Foreskin melanocyte (primary cell): ENCODE measurements at places on chromosomes 7 and 10.

- DNase-seq, result no peak
Measured at GRCh38 chr7:127209886-127210285, 42.9 kb downstream of the GRM8 start.

DNA sequence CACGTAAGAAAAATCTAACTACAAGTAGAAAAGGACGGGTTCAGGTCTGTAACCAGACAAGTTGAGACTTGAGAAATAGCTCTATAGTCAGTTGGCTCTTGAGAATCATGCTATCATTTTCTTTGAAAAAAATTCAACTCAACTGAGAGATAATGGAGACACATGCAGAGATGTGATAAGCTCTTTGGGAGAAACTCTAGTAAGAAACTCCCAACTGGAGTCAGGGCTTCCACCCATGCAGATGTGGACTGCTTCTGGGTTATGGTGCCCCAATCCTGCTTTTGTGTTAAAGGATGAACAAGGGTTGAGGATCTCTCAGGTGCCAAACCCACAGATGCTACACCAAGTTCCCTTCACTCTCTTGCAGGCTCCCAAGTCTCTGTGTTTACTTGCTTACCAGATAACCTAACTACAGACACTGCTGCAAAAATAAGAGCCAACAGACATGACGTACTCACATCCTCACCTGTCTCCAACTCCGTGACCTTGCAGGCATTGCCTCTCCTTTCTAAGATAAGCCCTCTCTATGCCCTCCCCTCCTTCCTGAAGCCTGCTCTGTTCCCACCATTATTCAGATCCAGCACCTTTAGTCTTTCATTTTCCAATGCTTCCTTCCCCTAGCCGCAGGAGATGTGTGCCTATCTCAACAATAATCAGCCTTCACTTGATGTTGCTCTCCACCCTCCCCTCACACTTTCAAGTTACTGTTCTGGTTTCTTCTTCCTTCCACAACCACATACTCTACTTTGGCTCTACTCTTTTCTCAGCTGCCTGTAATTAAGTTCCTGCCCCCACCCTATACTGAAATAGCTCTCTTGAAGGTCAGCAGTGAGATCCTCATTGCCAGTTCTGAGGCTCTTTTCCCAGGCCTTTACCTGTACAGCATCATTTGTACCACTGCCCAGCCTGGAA, 130.0 kb downstream of the ICA1 start:
- no peak for DNase-seq

- DNase-seq, result peak; percentile 22
Measured at GRCh38 chr7:79398138-79398749, 55.2 kb downstream of the MAGI2 start.

DNA sequence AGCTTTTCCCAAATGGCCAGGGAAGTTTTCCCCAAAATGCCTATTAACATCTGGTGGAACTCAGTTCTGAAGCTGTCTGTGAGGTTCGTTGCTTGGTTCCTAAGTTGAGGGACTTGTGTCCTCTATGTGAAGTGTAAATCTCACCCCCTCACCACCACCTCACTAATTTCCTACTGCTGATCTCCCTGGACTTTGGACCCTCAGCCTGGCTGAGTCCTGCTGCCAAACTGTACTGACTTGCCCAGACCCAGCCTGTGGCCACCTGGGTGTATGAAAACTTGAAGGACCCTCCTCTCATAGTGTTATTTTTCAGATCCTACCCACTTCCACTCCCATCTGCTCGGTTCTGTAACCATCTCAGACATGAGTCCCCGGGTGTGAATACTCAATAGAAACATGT, 94.9 kb downstream of the MET start:
- DNase-seq, result no peak

- DNase-seq, result no peak
Measured at GRCh38 chr7:47757921-47758411, 176.1 kb upstream of the TNS3 start.

GRCh38 chr10:23069019-23069815, 26.2 kb upstream of the MSRB2 start:
- DNase-seq, result no peak

GRCh38 chr10:26706206-26706605, 8.7 kb downstream of the PDSS1 start:
- DNase-seq, result no peak

- DNase-seq, result no peak
Measured at GRCh38 chr7:53542157-53542556, 506.7 kb downstream of the POM121L12 start.

DNA sequence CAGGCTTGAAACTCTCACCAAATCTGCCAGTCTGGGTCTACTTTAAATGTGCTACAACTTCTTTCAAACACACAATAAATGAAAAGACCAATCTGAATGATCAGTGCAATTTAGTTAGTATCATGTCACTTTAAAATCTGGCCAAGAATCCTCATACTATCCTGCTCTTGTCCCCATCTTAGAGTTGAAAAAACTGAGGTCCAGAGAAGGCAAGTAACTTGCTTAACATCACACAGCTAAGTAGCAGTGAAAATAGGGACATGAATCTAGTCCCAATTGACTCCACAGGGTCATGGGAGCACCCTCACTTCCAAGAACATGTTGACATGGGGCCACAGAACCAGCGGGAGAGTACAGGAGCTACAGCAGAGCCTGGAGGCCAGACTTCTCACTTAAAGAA, 3.1 kb upstream of the GDF10 start:
- DNase-seq, result no peak

GRCh38 chr7:101138213-101138870, 11.4 kb downstream of the SERPINE1 start:
- peak; percentile 96 for DNase-seq

- DNase-seq, result no peak
Measured at GRCh38 chr7:70614237-70615045, 517.5 kb upstream of the GALNT17 start.

DNA sequence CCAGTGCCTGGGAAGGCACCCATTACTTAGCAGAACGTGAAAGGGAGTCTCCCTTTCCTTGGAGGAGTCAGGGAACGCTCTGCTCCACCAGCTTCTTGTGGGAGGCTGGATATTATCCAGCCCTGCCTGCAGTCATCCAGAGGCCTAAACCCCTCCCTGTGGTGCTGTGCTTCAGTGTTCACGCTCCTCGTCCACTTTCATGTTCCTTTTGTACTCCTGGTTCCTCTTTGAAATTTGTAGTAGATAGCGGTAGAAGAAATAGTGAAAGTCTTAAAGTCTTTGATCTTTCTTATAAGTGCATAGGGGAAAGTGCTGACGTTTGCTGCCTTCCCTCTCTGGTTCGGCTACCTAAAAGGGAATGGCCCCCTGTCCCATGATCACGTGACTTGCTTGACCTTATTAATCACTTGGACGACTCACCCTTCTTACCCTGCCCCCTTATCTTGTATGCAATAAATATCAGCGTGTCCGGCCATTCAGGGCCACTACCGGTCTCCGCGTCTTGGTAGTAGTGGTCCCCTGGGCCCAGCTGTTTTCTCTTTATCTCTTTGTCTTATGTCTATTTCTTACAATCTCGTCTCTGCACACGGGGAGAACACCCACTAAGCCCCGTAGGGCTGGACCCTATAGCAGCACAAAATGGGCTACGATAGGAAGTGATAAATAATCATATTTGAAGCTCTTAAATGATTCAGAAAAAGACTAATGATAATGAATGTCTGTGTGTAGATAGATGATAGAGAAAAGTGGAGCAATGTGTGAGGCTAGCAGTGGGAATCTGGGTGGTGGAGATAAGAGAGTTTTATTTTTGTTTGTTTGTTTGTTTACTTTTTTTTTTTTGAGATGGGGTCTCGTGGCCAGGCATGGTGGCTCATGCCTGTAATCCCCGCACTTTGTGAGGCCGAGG, 5.8 kb upstream of the ESYT2 start:
- DNase-seq, result no peak

GRCh38 chr7:6367701-6368211, 80.0 kb downstream of the DAGLB start:
- DNase-seq, result no peak

- DNase-seq, result no peak
Measured at GRCh38 chr7:20601121-20601520, 14.3 kb upstream of the ABCB5 start.

DNA sequence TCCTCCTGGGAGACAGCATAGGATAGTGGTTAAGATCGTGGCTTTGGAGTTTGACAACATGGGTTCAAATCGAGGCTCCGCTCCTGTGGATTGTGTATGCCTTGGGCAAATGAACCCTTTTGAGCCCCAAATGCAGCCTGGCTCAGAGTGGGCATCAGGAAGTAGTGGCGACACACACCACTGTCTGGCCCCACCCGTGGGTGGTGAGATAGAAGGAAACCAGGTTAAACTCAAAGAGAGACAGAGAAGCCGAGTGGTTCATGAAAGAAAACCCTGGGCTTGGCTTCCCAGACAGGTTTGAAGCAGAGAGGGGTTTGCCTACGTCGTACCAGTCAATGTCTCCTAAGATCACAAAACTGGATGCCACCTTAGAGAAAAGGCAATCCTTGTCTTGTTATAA, 57.7 kb downstream of the PRTFDC1 start:
- no peak for DNase-seq

DNA sequence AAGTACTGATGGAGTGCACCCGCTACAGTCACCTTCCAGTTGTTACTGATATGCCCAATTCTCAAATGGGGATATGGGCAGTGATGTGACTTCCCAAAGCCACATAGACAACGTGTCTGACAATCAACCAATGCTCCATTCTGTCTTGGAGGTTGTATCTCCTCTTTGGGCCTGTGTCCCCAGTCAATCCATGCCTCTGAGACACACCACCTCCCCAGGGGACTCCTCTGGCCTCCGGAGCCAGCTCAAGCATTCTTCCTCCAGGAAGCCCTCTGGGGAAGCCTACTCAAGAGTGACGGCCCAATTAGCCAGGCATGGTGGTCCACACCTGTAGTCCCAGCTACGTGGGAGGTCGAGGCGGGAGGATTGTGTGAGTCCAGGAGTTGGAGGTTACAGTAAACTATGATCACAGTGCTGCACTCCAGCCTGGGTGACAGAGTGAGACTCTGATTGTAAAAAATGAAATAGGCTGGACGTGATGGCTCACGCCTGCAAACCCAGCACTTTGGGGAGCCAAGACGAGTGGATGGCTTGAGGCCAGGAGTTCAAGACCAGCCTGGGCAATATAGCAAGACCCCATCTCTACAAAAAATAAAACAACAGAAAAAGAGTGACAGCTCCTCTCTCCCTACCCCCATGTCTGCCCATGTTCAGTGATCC, 99.5 kb upstream of the TNRC18 start:
- peak; percentile 49 for DNase-seq

- peak; percentile 45 for DNase-seq
Measured at GRCh38 chr10:16995867-16996529, 133.6 kb downstream of the CUBN start.

DNA sequence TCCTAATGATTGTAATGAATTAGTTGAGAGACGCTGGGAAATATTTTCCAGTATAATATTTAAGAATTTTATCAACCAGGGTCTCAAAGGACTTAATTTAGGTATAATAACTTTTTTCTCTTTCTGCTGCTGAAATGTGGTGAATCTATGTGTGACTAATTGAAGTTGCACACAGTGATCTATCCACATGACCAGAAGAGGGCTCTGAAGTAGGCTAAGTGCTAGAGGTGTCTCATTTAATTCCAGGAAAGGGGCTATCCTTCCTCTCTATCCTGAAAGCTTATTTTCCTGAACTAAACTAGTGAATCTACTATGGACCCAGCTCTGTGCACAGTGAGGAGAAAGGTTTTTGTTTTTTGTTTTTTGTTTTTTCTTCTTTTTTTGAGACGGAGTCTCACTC, 294.4 kb upstream of the MYO3A start:
- DNase-seq, result no peak

GRCh38 chr7:20224025-20224424, 6.8 kb upstream of the MACC1 start:
- DNase-seq, result no peak

DNA sequence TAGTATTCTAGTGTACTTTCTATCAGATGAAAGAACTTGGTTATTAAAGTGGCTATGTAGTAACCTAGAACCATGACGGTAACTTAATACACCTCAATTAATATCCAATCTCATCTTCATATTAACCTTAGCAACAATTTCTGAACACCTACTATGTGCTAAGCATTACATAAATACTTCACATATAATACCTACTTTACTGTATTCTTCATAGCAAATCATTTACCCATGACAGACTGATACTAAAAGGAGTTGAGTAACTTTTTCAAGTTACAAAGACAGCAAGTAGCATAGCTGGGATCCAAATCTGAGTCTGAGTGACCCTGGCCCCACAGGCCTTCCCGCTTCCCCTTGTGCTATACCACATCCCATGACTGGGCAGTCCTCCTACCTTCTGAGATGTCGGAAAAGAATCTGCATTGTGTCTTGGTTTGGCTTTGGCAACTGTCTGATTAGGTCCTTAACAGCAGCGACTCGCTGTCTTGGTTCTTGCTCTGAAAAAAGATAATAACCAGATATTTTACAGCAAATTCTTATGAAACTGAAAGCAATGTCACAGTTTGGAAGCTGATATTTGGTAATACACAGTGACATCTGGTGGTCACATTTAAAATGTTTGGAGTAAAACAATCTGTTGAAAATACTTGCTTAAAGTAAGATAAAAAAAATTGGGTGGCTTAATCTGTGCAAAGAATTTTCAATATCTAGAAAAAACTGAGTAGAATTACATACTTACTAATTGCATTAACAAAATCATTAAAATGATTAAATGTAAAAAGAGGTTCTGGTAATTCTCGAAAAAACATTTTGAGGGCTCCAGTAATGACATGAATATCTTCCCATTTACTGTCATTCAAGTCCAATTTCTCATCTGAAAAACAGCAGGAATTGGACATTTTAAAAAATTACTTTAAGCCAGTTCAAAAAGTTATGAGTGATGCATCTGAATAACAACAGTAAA, 120.1 kb downstream of the ARHGAP12 start:
- peak; percentile 45 for DNase-seq

GRCh38 chr7:45072131-45073030, 16.4 kb downstream of the NACAD start:
- no peak for DNase-seq
